ENCODE measurements at places on chromosomes 4 and X. TPM values are rescaled to one million over a fixed set of nuclear protein-coding genes. Genes with fewer than 3 reads are reported as not detected.

TMEM255A gene
- not detected for total RNA-seq

MAGEB10 gene
- not detected for total RNA-seq

NLGN4X gene
- total RNA-seq, result 0.13 TPM

MAGEA2 gene
- total RNA-seq, result not detected

LONRF3 gene
- total RNA-seq, result 3.9 TPM

EXOC1L gene
- total RNA-seq, result not detected

ZNF182 gene
- total RNA-seq, result 1.1 TPM

PPARGC1A gene
- not detected for total RNA-seq

RBMXL3 gene
- total RNA-seq, result not detected

SLC10A6 gene
- total RNA-seq, result 0.59 TPM

UGT2B15 gene
- not detected for total RNA-seq

BMP3 gene
- not detected for total RNA-seq

HDX gene
- 6.9 TPM for total RNA-seq

ELF2 gene
- 23.2 TPM for total RNA-seq

RPS6KA6 gene
- 0.15 TPM for total RNA-seq

VCX3A gene
- not detected for total RNA-seq

OTUD6A gene
- total RNA-seq, result not detected

CITED1 gene
- not detected for total RNA-seq

HADH gene
- total RNA-seq, result 12.2 TPM

DMRTC1B gene
- total RNA-seq, result not detected

MAGEA9B gene
- total RNA-seq, result not detected

RASGEF1B gene
- total RNA-seq, result not detected

ZMYM3 gene
- total RNA-seq, result 15.3 TPM

CACNA1F gene
- not detected for total RNA-seq

CTAG2 gene
- total RNA-seq, result not detected

GYPB gene
- total RNA-seq, result not detected

GAGE1 gene
- not detected for total RNA-seq

SHROOM2 gene
- total RNA-seq, result 5.1 TPM
